ENCODE measurements at places on chromosomes 3 and 15.

- no peak for DNase-seq
Observed at GRCh38 chr15:32096213-32096612, 65.9 kb downstream of the CHRNA7 start.

- no peak for DNase-seq
Observed at GRCh38 chr3:156552973-156553372, 1.9 kb downstream of the SSR3 start.

DNA sequence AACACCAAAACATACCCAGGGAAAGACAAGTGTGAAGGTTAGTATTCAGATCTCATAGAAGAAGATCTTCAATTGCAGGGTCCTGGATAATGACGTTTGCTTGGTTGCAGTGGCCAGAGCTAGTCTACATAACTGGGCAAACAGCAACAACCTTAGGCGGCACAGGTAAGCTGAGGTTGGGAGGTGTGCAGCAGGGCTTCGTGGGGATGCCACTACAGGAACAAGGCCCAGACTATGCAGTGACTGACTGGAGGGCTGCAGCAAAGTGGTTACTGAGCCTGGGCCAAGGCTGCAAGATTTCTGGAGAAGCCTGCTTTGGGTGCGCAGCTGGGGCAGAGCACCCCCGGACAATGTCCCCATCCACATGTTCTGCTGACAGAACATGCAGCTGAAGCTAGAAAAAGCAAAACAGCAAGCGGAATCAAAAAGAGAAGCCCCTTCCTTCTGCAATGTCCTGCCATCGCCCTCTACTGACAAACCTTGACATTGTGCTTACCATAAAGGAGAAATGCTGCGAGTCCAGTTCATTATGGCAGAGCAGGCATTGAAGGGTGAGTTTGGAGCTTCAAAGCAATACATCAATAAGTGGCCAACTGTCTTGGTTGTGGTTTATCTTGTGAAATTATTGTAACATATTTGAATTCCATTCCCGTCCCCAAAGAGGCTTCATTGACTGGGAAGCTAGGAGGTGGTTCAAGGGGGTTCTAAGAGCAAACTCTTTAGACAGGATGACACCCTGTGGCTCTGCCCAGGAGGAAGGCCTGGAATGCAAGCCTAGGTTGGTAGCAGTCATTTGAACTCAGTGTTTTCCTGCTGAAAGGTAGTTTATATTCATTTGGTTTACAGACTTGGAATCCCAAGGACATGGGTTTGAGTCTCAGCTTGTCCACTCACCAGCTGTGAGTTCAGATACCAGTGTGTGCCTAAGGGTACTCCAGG is 217.0 kb downstream of the PDCD6IP start:
- peak; percentile 34 for DNase-seq

DNA sequence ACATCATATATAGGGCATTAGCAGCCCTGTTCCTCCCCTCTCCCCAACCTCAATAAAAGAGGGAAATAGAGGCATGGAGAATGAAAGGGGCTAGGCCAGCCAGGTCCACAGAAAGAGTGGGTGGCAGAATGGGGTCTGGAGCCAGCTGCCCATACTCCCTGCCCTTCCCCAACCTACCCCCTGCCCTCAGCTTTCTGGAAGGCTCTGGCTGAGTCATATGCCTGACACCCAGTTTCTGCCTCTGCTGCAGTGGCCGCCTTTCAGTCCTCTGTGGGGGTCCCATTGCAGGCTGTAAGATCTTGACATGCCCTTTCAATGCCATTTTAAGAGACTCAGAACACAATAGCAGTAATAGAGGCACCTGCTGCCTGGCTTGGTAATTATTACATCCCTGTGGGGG is 95.7 kb downstream of the LINGO1 start:
- no peak for DNase-seq

- no peak for DNase-seq
Observed at GRCh38 chr3:99803297-99803696, 14.4 kb upstream of the CMSS1 start.

DNA sequence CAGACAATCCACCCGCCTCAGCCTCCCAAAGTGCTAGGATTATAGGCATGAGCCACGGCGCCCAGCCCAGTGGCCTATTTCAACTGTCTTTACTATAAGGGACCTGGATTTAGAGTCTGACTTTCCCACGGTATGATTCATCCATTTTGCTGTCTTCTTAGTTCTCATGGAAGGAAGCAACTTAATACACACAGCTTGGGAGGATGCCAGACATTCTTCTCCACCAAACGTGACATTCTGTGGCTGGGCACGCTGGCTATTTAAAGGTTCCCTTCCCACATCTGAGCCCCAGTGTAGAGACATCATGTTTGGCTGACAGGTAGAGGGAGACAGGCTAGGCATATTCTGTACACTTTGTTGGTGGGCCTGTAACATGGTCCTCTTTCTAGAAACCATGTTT is 26.2 kb downstream of the FAM43A start:
- DNase-seq, result no peak

All from GM12865 (cell line).